ENCODE measurements at places on chromosomes 11 and 22.
A peak's percentile ranks its signal among the peaks of the same experiment; 100 is the strongest.

DNA sequence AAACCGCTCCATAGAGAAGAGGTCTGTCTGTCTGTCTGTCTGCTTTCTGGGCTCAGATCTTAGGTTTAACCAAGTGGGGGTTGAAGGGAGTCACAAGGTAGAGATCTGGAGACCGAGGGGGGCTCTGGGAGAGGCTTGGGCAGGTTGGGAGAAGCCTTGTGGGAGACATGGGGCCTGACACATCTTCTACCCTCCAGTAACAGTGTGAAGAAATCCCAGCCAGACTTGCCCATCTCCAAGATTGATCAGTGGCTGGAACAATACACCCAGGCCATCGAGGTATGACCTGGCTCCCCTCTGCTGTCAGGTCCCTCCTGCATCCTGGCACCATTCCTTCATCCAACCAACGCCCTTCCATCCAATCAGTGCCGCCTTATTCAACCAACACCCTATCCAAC is 7.4 kb downstream of the PRR33 start:
- DNase-seq, result peak; percentile 44

DNA sequence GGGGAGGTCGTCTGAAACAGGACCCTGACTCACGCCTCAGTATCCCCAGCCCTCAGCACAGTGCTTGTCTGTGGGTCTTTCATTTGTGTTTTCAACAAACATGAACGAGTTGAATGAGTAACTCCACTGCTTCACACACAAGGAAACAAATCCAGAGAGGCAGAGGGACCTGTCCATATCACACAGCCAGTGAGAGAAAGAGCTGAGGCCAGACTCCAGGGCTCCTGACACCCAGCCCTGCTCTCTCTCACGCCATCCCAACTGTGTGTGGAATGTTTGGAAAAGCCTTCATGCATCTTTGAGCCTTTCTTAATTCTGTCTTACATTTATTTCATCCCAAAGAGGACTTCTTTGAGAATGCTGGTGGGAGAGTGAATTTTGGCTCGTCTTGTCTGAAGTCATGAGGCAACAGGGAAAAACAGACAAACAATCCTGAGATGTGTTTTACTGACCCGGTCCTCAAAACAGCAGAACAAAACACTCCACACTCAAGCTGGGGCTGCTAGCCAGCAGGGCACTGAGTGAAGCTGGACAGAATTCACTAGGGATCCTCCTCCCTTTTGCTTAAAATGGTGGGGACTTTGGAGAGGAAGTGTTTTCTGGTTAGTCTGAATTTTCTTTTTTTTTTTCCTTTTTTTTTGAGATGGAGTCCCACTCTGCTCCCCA is 19.7 kb upstream of the ALG8 start:
- no peak for DNase-seq

DNA sequence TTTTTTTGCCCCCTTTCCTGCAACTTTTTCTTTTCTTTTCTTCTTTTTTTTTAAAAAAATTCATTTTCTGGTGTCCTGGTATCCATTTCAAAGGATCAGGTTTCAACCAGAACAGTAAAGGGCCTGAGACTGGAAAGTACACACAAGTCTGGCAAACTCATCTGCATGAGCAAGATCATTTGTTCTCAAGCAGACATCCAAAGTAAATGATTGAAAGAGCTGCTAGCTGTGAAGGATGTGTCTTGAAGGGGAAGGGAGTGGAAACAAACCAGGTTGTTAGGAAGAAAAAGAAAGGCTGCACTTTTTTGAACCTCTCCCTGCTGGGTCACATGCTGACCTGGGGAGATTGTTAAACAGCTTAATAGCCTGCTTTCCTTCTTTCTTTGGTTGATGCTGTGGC is 5.3 kb downstream of the YAP1 start:
- DNase-seq, result no peak

- DNase-seq, result no peak
These were observed 7.9 kb upstream of the ALKBH8 start for GRCh38 chr11:107573438-107573837.

GRCh38 chr11:116990061-116990473 is 108.2 kb downstream of the SIK3 start:
- DNase-seq, result no peak

DNA sequence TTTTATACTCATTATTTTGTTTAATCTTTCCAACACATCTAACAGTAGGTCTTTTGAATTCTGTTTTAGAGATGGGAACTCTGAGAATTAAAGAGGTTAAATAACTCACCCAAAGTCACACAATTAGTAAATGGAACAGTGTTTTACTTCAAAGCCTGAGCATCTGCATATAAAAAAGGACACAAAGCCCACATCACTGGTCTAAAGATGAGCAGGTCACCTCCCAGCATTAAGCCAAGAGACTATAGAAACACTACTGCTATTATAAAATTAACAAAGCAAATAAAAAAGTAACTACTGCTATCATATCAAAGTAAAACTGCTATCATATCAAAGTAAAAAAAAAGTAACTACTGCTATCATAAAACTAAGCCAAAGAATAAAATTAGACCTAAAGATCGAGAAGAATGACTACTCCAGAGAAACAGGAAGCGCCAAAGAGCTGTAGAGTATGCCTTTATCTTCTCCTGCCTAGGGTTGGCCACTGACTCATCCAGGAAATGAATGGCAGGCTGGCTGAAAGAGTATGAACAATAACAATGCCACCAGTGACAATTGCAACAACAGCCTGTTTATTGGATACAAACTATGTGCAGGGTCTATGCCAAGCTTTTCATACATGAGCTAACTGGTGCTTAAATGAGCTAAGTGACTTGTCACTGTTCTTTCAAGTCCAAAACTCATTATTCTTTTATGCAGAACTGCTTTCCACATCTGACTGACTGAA is 1153.0 kb upstream of the TENM4 start:
- DNase-seq, result no peak

DNA sequence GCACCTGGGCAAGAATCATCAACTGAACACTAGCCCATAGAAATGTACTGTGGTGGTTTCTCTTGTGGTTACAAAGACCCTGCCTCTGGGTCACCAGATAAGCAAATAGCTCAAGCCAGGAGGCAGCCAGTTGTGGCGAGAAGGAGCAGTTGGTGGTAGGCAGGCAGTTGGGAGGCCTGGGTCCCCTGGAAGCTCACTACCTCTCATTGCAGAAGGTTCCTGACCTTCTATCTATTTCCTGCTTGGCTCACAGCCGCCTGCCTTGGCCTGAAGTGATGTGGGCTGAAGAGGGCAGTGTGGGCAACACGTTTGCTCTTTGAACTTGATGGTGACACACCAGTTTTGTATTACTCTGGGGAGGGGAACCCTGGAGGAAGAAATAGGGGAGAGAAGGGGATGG is 34.7 kb downstream of the NECTIN1 start:
- DNase-seq, result no peak

DNA sequence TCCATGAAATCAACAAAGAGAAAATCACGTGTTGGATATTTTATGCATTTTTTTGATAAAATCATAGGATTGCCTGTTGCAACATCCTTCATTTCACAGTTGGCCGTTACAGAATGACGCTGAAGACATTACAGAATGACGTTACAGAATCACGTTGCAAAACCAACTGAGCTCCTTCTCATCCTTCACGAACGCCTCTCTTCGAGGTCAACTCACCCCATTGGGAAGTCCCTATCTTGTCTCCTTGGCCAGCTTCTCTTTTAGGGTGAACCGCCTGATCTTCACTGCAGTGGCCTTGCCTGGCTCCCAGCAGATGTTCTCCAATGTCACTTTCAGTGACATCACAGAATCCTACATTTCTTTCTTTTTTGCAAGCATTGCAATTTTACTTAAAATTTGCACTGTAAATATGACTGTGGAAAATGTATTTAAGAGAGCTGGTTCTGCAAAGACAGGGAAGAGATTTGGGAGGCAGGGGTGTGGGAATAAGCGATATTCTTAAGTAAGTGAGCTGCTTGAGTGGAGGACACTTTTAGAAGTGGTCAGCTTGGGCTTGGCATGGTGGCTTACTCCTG is 5.1 kb downstream of the KRTAP5-7 start:
- peak; percentile 6 for DNase-seq

DNA sequence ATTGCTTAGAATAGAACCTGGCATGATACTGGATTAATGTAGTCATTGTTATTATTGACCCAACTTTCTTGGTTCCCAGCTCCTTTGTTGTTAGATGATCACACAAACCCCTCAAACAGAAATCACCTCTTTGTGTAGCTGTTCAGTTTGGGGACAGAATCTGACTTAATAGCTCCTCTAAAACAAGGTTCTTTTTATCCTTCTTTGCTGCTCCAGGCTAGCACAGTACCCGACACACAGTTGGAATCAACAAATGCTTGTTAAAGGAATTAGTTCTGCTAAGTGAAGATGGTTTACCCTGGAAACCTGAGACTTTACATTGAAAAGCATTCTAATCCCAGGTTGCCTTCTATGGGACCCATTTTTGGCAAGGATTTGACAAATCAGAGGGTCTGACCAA is 43.9 kb downstream of the GAB2 start:
- DNase-seq, result no peak

- DNase-seq, result no peak
These were observed 15.4 kb downstream of the PRR14L start for GRCh38 chr22:31734512-31734911.

- no peak for DNase-seq
These were observed 12.8 kb downstream of the ETS1 start for GRCh38 chr11:128574576-128575011.

DNA sequence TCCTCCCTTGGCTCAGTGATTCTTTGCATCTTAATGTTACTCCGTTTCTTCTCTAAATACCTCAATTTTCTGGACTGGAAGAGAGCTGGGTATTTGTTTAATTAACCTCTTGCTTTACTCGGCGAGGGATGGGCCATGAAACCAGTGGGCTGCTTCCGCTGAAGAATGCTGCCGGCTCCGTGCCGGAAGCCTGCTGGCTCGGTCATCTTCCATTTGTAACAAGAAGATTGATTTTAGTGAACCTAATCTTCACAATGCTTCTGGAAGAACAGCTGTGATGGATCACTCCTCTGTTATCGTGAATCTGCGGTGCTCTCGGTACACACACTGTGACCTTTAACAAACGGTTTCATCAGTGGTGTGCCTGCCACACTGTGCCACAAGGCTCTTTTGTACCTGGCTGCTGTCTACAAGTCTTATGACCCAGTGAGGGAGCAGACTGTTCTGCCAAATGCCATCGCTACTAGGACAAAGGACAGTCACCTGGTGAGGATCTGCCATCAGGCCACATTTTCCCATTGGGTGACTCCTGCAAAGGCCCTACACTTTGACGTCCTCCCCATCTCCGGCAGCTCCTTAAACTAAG is 25.3 kb upstream of the PARVB start:
- DNase-seq, result peak; percentile 23

DNA sequence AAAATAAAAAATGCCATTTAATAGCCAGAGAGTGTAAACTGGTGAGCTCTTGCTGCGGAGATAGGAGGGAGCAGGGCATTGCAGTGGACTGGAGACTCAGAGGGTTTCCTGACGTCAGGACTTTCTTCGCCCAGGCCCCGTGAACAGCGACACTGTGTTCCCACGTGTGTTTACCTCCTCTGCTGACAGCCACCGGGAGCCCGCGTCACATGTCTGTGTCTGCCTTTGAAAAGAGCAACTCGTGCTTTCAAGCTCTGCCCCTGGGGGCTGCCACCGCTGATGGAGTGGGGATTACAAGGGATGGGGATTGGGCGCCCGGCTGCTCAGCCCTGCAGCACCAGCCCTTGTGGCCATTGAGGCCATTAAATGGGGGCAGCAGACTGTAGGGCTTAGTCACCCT is 3.3 kb downstream of the TANGO2 start:
- no peak for DNase-seq

DNA sequence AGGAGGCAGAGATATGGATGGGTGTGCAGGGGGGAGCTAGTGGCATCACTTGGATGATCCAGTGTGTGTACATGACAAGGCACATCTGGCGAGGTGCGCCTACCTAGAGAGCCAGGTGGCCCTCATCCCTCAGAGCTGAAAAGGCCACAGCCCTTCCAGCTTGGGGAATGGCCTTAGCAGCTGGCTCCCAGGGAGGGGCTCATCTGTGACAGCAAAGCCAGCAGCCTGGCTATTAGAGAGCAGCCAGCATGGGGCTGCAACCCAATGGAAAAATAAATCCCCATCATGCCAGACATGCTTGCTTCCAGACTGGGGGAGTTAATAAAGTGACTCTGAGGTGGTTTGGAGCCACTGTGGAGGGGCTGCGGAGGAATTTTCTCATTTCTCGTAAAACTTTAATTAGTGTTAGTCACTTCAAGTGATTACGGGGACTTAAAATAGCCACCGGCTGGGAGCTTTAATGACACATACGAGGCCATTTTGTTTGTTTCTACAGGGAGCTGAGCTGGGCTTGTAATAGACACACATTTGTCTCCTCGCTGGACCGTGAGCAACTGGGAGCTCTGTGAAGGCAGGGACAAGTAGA is 111.2 kb upstream of the ALX4 start:
- no peak for DNase-seq
